ENCODE measurements at places on chromosomes 2 and 18.
A peak's percentile ranks its signal among the peaks of the same experiment; 100 is the strongest.

GRCh38 chr18:65527879-65528633 is 222.8 kb upstream of the CDH7 start:
- peak; percentile 2 for DNase-seq

GRCh38 chr2:54685263-54685775 is 38.1 kb upstream of the EML6 start:
- DNase-seq, result no peak

DNA sequence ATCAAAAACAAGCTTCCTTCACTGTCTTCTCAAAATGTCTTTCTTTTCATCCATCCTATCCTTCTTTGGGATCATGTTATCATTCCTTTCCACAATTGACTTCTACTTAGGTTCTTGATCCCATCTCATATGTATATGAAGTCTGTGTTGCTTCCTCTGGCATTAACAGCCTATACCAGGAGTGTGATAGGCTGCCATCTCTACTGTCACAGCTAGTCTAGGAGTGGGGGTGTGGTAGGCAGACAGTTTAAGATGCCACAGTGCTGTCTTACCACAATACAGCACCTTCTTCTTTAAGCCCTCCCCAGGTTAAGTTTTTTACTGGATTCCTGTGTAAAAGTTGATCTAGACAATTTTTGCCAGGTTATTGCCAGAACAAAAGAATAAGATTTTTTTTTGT is 3.7 kb upstream of the HTR2B start:
- DNase-seq, result no peak

DNA sequence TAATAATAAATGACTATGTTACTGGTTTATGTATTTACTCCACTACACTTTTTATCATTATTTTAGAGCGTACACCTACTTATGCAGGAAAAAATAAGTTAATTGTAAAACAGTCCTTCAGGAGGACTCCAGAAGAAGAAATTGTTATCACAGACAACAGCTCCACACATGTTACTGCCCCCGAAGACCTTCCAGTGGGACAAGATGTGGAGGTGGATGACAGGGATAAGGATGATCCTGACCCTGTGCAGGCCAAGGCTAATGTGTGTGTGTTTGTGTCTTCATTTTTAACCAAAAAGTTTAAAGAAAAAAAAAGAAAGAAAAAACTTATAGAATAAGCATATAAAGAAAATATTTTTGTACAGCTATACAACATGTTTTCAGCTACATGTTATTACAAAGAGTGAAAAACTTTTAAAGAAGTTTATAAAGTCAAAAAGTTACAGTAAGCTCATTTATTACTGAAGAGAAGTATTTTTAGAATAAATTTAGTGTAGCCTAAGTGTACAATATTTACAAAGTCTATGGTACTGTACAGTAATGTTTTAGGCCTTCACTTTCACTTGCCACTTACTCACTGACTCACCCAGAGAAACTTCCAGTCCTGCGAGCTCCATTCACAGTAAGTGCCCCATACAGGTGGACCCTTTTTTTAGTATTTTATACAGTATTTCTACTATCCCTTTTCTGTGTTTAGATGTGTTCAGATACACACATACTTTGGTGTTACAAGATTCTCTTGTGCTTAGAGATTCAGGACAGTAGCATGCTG is 7.5 kb downstream of the TGFBRAP1 start:
- DNase-seq, result no peak

- peak; percentile 77 for DNase-seq
These were observed 185.2 kb upstream of the LRRTM1 start for GRCh38 chr2:80489717-80490116.

DNA sequence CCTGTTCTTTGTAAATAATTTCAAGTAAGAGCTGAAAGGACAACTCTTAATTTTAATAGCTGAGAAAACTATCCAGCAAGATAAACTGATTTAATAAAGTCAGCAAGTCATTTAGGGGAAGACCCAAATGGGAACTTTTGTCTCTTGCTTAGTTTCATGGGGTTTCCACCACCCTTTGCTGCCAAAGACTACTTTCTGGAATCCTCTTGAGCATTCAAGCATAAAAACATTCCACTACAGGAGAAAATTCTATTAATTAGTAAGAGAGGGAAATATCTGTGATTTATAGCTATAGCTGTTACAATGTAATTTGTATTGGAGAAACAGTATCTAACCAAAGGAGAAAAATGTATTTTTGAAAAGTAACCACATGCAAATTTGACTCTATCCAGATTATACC is 20.6 kb downstream of the EFEMP1 start:
- DNase-seq, result no peak

GRCh38 chr2:134457765-134458472 is 204.0 kb downstream of the MGAT5 start:
- no peak for DNase-seq

DNA sequence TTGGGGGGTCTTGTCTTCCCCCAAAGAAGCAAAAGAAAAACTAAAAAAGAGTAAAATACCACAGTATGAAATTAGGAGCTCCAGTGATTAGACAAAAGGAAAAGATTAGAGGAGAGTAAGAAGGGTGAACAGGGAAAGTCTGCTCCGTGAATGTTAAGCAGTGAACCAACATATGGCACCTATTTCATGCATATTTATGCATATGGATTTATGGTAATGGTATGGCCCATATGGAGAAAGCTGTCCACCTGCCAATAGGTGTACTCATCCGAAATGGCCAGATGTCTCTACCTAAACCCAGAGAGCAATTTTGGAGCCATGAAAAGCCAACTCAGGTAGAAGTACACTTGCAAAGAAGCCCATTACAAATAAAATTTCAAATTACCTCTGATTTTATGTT is 404.0 kb upstream of the RAB6C start:
- no peak for DNase-seq

GRCh38 chr2:18276583-18277075 is 283.8 kb downstream of the RDH14 start:
- peak; percentile 32 for DNase-seq

GRCh38 chr18:36633961-36634412 is 194.8 kb downstream of the TPGS2 start:
- peak; percentile 10 for DNase-seq

DNA sequence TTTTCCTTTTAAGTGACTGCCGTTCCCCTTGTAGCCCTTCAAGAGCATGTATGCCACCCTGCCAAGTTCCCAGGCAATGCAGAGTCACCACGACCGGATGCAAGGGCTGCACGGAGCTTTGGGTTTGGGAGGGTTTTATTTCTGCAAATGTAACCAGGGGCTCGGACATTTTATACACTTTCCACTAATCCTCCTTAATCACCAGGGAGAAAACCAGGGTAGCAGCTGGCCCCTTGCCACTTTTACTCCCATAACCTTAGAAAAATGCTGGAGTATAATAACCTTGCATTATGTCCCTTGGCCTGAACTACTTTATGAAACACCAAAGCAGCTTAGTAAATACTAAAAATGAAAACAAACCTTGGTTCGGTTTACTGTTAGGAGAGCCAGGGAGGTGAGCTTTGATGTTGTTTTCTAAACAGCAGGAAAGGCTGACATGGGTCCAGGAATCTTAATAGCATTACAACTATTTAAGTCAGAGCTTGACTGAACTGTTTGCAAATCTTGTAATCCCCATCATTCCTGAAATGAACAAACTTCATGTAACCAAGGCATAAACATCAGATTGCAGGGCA is 152.8 kb upstream of the RIOK3 start:
- peak; percentile 26 for DNase-seq

- DNase-seq, result peak; percentile 38
These were observed 81.0 kb downstream of the SP3 start for GRCh38 chr2:173884025-173884802.
